Naive thymus-derived CD8-positive, alpha-beta T cell (primary cell): ENCODE measurements at places on chromosomes 16 and 17. TPM values are rescaled to one million over a fixed set of nuclear protein-coding genes. Genes with fewer than 3 reads are reported as not detected.

GRCh38 chr17:59413014-59413766 lies 81.7 kb downstream of the YPEL2 start:
- H3K4me3 ChIP-seq: peak overlapping the region; percentile 9
- no peaks in the 10 kb centered on the region for H3K27me3 ChIP-seq
- peaks cover 4% of the 10 kb centered on the region for H3K36me3 ChIP-seq

- no peak overlapping the region for H3K27ac ChIP-seq
- H3K27me3 ChIP-seq: no peaks in the 10 kb centered on the region
- peaks cover 3% of the 10 kb centered on the region for H3K36me3 ChIP-seq
- no peak overlapping the region for H3K4me3 ChIP-seq
These were observed 995 bp upstream of the JMJD8 start for GRCh38 chr16:684961-685696.

TLCD2 gene
- not detected for polyA plus RNA-seq

DNA sequence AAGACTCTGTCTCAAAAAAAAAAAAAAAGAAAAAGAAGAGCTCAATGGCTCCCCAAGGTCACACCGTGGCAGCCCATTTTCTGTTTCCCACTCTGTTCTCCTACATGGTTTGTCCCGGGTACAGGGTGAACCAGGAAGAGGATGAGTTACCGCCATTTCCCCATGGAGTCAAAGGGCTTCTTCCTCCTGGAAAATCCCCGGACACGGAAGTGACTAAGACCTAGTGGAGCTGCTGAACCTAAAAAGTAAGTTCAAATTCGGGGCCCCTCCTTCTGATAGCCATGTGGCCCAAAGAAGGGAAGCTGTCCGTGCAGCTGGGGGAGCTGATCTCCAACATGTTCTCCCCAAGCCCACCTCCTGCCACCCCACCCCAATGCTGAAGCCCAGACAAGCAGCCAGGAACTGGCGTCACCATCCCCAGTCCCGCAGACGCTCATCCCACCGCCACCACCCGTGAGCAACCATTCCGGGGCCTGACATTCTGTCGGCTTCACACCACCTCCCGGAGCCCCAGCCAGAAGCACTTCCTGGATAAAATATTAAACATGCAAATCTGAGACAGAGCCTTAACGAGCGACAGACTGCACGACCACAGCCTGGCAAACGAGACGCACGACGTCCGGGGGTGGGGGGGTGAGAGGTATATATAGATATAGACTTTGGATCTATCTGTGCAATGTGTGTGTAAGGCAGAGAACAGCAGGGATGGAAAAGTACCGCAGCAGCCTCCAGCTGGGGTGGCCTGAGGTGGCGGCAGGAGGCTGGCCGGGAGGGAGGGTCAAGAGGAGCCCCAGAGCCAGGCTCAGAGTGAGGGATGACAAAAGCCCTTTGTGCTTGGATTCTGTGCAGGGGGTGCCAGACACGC lies 17.6 kb downstream of the EPOP start:
- H3K36me3 ChIP-seq: no peaks in the 10 kb centered on the region
- peaks cover 13% of the 10 kb centered on the region for H3K4me1 ChIP-seq
- peaks cover 27% of the 10 kb centered on the region for H3K27me3 ChIP-seq

- H3K36me3 ChIP-seq: no peaks in the 10 kb centered on the region
- no peak overlapping the region for H3K27ac ChIP-seq
- DNase-seq: no peak
- H3K4me3 ChIP-seq: no peak overlapping the region
These were observed 53.8 kb upstream of the MTMR4 start for GRCh38 chr17:58568044-58568799.
